Stimulated activated effector memory CD8-positive, alpha-beta T cell treated with anti-CD3 and anti-CD28 coated beads, Interleukin-12 subunit alpha, Interleukin-12 subunit beta, amount 100 ng/mL, for 72 hours (primary cell): ENCODE measurements at places on chromosomes 2 and 18.

DNA sequence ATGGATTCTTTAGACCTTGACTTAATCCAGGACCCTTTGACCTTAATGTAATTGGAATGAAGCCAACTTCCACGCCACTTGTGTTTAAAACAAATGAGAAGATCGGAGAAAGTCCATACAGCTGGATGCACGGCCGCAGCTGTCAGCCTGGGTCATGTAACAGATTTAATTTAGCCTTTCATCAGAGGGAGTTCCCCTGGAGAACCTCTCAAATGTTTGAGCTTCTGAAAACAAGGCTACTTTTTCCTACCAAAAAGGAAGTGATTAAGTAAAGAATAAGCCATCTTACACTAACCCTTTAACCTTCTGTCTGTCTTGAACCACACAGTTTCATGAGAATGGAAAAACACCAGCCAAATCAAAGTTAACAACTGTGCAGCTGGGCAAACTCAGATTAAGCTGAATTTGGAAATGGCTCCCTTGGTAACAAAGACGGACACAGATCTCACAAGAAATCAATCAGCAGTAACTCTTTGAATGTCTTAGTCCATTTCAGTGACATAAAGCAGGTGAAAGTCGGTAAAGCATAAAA, 103.6 kb downstream of the DOCK10 start:
- DNase-seq, result no peak

DNA sequence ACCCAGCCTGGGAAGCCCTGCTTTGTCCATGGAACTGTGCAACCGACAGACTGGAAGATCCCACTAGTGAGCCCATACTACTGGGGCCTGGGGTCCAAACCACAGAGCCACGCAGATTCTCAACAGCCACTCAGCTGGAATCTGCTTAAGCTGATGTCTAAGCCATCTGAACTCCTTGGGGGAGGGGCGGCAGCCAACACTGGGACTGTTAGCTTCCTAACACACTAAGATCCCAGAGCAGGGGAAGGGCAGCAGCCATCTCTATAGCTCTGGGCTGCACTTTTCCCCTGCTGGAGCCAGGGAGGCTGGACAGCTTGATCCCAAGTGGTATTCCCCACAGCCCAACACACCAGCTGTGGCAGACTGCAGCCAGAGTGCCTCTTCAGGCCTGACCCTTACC, 118.3 kb downstream of the RPRM start:
- no peak for DNase-seq

DNA sequence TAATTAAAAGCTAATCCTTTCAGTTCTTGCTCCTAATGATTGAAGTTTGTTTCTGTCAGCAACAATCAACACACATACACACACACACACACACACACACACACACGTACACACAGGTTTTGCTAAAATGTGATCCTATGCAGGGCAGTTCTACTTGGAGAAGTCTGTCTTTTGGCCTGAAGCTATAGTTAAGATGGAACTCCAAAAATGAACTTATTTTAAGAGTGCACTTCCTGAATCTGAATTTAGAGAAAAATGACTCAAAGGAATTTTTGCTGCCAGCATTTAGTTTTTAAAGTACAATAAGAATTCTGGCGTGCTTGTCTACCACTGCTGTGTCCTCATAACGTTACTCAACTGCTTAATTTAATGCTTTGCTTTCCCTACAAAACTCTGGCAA, 6.6 kb downstream of the GALNT5 start:
- DNase-seq, result no peak

DNA sequence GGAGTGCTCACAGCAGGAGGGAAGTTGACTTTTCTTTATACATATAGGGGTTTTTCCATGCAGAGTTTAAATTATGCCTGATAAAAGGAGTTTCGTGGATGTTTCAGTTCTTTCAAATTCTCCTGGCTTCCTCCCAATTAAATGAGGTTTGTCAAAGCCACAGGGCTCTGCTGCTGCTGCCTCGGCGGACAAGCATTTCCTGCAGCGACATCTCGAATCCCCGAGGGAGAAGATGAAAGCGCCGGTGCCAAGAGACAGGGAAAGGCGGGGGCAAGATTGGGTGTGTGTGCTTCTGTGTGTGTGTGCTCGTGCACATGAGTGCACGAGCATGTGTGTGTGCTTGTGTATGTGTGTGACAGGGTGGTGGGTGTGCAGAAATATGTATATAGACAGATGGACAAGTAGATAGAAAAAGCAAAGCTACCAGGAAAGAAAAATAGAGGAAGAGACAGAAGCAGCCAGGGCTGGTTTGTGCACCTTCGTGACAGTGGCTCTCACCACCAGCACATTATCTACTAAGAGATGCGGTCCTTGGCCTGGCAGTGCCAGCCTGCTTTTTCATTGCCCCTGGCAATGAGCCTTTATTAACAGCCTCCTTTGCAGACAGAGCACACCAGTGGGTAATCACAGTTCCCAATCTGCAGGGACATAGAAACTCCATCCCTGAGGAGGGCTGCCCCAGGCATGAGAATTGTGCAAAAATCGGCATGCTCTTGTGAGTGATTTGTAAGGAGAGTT, 76.2 kb downstream of the CDK15 start:
- no peak for DNase-seq

- DNase-seq, result no peak
These were observed 46.6 kb upstream of the SLC14A1 start for GRCh38 chr18:45677276-45677807.

DNA sequence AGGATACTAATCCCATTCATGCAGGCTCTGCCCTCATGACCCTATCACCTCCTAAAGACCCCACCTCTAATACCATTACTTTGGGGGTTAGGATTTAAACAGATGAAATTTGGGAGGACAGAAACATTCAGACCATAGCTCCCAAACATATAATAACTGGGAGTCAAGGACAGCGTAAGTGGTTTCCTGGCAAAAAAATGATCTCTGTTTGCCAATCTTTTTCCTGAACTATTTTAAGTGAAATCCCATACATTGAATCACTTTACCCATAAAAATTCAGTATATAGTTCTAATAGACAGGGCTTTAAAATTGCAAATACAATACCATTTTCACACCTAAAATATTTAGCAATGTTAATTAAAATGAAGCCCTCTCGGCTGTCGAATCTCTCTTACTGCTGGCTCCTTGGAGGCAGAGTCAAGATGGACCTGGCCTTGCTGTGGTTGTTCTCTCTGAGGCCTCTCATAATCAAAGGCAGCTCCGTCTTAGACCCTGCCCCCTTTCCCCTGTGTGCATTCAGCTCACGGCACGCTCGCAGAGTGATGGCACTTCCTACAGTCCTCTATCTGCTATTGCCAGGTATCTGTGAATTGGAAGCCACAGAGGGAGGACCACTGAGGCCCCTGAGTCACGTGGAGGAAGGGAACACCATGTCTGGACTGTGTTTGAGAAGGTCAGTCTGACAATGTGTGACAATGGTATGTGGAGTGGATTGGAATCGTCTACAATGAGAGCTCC, 132.3 kb downstream of the UXS1 start:
- no peak for DNase-seq

GRCh38 chr2:59312029-59312428, 1070.9 kb upstream of the FANCL start:
- DNase-seq, result no peak

- DNase-seq, result no peak
These were observed 32.2 kb upstream of the MAP3K20 start for GRCh38 chr2:173043476-173043875.

DNA sequence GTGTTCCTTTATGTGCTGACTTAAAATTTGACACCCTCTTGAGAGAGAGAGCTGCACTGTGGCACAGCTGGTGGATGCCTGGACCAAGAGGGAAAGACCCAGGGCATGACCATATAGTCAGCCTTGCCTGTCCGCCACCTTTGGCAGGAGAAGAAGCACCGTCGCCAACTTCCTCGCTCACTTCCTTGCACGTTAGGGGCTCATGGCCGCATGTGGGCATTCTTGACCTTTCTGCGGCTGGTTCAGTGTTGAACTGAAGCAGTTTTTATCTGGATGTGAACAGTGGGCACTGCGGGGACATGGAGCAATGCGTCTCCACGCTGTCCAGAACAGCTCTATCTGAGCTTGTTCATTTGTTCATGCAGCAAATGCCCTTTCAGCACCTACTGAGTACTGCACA, 66.9 kb downstream of the TRAPPC12 start:
- DNase-seq, result no peak

- no peak for DNase-seq
These were observed 27.6 kb upstream of the TMBIM1 start for GRCh38 chr2:218319813-218320365.

DNA sequence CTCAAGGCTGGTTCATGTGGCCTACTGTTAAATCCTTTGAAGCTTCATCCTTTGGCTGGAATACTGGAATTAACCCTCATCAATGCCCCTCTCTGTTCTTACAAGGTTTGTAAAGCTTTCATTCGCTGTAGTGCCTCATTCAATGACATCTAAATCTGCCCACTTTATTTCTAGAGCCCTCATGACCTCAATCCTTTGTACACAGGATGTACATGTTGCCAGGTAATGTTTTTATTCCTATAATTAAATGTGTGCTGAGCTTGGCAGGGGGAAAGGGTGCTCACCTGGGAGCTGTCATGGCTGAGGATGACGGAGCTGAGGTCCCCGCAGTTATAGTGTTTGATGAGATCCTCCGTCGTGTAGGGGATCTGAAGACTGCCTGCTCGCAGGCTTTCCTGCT, 39.3 kb downstream of the TRABD2A start:
- no peak for DNase-seq

GRCh38 chr2:38433607-38433975, 56.5 kb upstream of the ATL2 start:
- DNase-seq, result no peak

GRCh38 chr18:52615943-52616342, 275.9 kb downstream of the DCC start:
- no peak for DNase-seq

DNA sequence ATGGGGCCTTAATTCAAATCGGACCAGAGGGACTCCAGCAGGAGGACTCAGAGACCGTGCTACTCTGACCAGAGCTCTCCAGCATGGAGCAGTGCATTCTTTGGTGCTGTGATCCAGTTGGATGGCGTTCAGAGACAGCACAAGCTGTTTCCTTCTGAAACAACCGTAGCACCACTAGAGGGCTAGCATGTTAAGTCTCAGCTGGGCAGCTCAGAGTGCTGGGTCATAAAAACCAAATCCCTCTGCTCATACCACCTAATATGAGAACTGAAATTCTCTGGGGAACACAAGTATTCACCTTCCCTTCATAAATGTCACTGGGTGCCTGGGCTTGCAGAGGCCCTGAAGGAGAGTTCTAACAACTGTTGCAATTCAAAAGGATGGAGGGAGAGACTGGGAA, 97.7 kb upstream of the TFCP2L1 start:
- no peak for DNase-seq

DNA sequence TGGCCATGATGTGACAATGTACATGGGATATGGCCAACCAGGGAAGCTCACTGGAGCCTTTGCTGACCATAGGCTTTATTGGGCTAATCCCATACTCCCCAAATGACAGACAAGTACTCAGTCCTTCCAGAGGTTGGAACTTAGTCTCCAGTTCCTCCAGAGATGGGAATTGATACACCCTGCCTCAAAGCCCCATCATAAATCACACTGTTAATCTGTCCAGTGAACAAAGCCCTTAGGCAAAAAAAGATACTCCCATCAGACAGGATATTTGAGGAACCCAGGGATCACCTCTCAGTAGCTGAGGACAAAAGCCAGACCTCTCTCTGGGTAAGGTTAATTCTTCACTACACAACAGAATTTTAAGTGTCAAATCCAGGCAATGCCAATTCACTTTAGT, 247.5 kb upstream of the CDH20 start:
- no peak for DNase-seq

- DNase-seq, result no peak
These were observed 90.8 kb upstream of the MGAT4A start for GRCh38 chr2:98821629-98822135.

- peak; percentile 67 for DNase-seq
These were observed 158.4 kb downstream of the SETBP1 start for GRCh38 chr18:44838971-44839666.

DNA sequence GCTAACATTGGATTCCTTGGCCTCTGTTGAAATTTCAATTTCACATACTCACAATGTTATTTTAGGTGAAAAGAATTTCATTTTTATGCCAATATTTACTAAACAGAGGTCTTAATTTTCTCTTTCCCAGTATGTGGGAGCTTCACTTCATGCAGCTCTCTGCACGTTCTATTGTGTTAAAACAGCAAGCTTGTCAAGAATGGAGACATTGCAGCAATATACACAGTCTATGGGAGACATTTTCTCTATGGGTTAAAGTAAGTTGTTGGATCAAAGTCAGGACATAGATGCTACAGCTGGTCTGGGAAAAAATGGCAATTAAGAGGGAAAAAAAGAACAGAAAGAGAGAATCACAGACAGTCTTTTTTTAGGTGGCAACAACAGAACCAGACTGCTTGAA, 70.4 kb upstream of the ARHGAP15 start:
- no peak for DNase-seq

GRCh38 chr2:237352279-237352845, 61.6 kb downstream of the COL6A3 start:
- no peak for DNase-seq

DNA sequence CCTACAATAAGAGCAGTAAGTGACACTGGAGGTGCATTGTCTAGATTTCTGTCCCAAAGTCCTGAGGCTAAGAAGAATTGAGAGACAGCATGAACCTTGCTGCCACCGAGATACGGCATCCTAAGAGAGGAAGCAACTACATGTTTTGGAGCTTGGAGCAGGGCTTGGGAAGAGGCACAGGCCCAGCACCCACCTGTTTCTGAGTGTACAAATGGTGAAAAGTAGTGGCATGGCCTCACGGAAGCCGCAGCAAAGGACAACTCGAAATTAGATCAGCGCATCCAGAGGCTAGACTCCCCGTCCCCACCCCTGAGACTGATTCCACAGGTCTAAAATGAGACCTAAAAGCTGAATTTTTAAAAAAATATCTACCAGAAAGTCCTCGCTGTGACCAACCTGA, 127.5 kb downstream of the PTGR3 start:
- no peak for DNase-seq

DNA sequence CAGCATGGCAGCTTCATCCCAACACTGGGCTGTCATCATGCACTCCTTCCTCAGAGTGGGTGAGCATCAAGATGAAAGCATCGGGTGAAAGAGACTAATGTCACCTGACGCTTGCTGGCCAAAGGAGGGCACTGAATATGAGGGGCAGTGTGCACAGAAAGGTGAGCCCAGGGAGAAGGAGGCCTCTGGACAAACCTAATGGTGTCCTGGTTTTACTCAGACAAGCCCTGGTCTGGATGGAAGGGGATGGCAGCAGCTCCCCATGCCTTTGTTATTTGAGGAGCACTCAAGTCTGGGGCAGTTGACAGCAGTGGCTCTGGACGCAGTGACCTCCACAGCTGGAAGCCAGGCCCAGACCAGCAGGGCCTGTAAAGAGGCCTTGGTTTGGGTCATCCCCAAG, 209.7 kb downstream of the SMAD2 start:
- no peak for DNase-seq

GRCh38 chr2:108243566-108243965, 3.8 kb downstream of the SULT1C3 start:
- DNase-seq, result no peak

- no peak for DNase-seq
These were observed 980.6 kb upstream of the PIK3C3 start for GRCh38 chr18:40974448-40974847.

DNA sequence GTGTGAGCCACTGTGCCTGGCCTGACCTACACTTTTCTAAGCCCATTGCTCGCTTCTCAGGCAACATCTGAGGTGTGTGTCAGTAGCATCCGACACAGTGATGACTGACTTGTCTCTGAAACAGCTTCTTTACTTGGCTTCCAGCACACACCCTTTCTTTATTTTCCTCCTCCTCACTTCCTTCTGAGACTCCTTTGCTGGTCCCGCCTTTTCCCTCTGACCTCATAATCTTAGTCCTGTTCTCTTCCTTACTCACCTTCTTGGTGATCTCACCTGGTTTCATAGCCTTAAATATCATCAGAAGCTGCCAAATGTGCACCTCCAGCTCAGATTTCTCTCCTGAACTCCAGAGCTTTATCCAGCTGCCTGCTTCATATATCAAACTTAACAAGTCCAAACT, 66.6 kb upstream of the PELI1 start:
- no peak for DNase-seq
